Stimulated activated CD4-positive, alpha-beta T cell treated with anti-CD3 and anti-CD28 coated beads, TNF-alpha, amount 100 ng/mL, for 1 hour (primary cell): ENCODE measurements at places on chromosomes 7 and 10.
A peak's percentile ranks its signal among the peaks of the same experiment; 100 is the strongest.

GRCh38 chr10:74383642-74384041 lies 232.6 kb downstream of the ADK start:
- DNase-seq = no peak

GRCh38 chr7:67912437-67912836 lies 915.8 kb downstream of the TYW1 start:
- DNase-seq = no peak

DNA sequence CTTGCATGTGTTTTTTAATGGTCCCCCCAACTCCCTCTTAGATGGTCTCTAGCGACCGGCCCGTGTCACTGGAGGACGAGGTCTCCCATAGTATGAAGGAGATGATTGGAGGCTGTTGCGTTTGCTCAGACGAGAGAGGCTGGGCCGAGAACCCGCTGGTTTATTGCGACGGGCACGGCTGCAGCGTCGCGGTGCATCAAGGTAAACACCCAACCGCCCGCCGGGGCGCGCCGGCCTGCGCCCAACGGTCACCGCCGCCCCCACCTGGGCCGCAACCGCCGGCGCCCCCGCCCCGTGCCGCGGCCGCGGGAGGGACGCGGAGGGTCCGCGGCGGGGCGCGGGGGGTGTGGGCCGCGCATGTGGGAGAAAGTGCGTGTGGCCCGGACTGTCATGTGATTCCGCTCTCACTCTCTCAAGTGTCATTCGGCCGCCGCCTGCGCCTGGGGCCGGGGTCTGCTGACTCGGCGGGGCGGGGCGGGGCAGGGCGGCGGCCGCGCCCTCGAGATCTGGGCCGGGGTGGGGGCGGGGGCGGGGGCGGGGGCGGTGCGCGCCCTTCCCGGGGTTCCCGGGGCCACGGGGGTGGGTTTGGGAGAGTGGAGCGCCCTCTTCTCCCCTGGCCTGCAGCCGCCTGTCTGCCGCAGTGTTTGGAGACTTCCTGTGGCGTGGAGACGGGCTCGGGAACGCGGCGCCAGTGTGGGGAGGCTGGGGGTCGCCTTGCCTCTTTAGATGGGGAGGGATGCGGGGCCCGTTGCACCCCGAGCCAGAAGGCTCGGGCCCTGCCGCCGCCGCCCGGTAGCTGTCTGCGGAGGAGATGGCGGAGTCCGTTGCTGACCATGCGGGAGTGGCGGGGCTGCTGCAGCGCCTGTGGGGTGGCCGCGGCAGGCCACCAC lies 817 bp downstream of the MLLT10 start:
- peak; percentile 38 for DNase-seq

DNA sequence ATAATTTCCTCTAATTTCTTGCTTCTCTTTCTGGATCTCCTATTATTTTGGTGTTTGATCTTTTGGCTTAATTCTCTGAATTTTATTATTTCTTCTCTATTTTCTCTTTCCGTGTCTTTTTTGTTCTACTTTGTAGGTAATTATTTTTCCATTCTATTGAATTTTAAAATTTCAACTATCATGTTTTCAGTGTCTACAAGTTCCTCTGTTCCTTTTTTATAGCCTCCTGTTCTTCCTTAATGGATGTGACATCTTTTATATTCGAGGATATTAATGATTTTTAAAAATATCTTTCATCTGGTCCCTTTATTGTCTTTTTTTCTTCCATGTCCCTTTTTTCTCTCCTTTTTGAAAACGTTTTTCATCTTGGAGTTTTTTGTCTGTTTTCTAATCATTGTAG lies 11.1 kb downstream of the CDC123 start:
- DNase-seq = no peak

DNA sequence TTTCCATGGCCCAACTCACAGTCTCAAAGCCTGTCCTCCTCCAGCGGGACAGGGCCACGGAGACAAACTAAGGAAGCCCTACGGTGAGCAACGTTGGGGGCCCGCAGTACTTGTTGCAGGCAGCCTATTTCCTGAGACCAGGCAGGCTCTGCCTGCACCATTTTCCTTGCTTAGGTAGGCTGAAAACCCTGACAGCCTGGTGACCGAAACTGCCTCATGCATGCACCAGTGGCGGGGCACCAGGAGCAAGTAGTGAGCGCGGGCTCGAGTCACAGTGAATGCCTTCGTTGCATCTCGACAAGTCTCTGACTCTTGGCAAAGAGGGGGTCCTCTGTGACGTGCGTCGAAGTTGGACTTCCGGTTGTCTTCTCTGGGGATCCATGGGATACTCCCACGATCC lies 23.3 kb upstream of the ZNF273 start:
- no peak for DNase-seq

- no peak for DNase-seq
Observed at GRCh38 chr10:114336823-114337509, 67.3 kb downstream of the AFAP1L2 start.

DNA sequence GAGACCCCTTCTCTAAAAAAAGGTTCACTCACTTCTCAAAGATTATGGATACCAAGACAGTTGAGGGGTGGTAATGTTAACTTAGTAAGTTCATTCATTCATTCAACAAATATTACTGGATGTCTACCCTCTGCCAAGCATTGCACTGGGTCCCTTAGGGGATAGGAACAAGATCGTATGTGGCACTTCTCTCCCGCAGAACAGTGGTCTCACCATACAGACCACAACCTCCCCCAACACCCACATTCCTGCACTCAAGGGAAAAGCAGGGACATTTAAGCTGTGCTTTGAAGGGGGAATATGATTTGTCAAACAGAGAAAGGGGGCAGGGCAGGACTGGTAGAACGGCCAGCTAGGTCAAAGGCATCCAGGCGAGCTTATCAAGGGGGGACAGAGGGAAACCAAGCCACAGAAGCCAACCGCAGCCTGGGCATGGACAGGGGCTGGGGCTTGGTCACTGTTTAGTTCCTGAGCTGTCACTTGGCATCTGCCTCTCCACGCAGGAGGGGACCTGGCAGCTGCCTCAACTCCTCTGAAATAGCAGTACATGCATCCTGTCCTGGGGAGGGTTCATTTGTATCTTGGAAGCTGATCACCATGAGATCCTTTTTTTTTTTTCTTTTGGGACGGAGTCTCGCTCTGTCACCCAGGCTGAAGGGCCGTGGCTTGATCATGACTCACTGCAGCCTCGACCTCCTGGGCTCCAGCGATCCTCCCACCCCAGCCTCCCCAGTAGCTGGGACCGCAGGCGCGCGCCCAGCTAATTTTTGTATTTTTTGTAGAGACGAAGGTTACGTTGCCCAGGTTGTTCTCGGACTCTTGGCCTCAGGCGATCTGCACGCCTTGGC lies 949 bp upstream of the CLIP2 start:
- no peak for DNase-seq

- no peak for DNase-seq
Observed at GRCh38 chr7:111933609-111934008, 272.6 kb downstream of the DOCK4 start.

DNA sequence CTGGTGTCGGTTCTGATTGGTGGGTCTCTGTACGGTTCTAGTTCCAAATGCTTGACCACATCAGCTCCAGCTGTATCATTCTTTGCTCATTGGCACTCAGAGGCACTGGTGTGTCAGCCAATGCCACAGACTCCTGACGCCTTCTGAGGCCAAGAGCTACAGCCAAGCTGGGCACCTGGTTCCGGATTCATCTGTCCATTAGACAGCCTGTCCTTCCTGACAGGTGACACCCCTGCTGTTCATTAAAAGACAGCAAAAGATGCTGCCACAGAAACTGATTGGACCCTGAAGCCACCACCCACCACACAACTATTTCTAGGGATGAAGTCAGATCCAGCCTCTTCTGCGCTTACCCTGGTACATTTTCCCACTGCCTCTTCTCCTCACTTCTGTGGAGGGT lies 35.6 kb downstream of the COL13A1 start:
- no peak for DNase-seq

- no peak for DNase-seq
Observed at GRCh38 chr10:17790651-17791050, 18.5 kb upstream of the MRC1 start.

GRCh38 chr7:115462301-115463015 lies 540.6 kb downstream of the MDFIC start:
- no peak for DNase-seq

DNA sequence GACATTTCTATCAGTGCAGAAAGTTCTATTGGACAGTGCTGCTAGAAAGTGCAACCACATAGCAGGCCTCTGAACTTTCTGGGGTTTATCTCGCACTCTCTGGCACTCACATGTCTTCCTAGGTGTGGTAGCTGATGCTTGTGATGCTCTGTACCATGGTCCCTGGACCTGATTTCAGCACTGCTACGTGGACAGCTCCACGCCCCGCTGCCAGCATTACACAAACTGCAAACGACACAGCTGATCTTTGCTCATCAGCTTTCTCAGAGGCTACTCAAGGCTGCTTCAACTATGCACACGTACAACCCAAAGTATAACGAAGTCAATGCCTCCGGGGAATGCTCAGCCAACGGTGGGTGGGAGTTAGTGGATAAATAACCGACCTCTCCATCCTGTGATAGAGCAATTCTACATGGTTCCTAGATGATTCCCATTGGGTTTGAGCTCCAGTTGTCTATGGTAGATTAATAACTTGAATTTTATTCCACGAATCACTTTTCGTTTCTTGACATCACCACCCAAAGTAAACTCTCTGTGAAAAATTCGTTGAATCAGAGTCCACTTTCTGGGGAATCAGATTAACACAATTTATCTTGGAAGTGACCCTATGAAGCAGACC lies 302.5 kb downstream of the ACTR3B start:
- no peak for DNase-seq

DNA sequence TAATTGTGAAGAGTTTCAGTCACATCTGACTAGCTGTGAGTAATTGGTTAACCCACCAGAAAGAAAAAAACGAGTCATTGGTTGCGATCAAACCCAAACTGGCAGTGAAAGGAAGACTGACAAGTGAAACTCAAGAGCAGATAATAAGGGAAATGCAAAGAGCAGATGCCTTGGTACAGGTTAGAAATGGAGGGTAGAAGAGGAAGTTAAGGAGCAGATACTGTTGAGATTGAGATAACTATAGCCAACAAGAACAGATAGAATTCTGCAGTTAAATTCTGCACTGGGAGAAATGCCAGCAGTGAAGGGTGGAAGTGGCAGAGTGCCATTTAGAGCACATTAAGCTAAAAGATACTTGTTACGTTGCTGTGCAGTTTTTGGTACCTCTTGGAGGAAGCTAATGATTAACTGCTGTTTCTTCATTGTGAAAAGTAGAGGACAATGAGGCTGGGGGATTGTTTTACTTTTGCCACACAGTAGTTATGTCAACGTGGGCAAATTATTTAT lies 65.8 kb downstream of the CDK13 start:
- no peak for DNase-seq

DNA sequence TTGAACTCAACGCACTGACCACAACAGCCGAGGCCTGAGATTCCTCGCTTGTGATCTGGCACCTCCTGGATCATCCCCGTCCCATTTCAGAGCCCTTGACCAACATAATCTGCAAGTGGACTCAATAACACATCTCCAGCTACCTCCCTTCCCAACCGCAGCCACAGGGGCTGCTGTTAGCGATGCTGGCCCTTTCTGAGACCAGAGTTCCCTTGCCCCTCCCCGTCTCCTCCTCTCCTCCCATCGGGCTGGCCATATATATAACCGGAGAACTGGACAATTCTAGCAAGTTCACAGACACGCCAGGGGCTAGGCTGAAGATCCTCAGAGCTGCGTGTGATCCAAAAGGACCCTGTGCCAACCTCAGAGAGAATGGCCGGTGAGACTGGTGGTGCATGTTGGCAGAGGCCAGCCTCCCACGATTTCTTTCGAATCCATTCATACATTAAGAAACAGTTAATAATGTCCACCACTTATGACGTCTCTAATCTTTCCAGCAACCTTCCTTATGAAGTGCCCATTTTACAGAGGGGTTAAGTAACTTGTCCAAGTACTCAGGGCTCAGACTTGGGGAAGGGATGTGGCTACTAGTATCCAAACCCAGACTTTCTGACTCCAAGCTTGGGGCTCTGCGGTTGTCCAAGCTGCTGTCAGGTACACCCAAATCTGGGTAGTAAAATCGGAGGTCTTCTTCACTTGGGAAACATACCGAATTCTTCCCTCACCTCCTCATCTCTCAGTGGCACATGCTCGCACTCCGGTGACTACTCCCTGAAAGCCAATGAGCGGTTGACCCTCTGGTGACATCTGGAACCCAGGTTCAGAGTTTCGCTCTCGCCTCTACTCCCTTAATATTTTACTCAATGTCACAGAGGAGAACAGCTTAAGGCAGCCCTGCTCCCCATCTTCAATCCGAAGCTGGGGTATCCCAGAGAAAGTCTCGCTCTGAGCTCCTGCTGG lies 11.2 kb upstream of the FEZF1 start:
- no peak for DNase-seq

DNA sequence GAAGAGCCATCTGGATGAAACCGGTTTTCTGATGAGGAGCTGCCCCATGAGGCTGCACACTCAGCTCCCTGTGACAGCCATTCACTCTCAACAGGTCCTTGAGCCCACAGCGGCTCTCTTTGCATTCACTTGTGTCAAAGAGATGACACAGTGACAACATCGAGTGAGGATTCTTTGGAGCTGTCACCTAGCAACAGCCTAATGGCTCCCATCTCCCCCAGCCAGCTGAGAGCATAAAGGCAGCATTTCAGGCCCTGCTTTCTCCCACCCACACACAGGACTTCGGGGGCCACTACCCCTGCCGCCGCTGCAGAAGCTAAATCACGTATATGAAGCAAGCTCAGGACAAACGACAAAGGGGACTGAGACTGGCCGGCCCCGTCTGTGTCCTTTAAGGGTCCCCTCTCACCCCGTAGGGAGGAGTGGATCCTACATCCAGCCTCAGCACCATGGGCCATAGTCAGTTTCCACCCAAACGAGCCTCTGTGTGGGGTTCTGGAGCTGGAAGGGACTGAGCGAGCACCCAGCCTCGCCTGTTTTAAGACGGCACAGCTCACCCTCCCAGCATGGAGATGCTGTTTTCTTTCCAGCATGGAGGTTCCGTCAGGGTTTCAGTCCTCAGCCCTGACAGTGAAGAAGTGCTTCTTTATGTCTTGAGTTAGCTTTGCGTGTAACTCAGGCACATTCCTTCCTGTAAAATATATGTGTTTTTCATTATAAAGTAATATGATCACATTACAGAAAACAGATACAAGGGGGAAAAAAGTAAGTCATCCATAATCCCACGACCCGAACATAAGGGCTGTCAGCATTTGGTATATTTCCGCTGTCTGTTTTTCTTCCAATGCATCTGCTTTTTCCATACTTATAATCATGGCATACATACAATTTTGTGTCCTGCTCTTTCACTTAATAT lies 4.9 kb downstream of the CPA4 start:
- no peak for DNase-seq
